Cardiac muscle cell (in vitro differentiated cells and primary cell): ENCODE measurements at places on chromosomes 13 and 19.

GRCh38 chr13:44206434-44206833 lies 167.2 kb upstream of the SERP2 start:
- no peak for DNase-seq

- peak; percentile 75 for DNase-seq
Measured at GRCh38 chr13:26062853-26063444, 11.1 kb upstream of the SHISA2 start.

DNA sequence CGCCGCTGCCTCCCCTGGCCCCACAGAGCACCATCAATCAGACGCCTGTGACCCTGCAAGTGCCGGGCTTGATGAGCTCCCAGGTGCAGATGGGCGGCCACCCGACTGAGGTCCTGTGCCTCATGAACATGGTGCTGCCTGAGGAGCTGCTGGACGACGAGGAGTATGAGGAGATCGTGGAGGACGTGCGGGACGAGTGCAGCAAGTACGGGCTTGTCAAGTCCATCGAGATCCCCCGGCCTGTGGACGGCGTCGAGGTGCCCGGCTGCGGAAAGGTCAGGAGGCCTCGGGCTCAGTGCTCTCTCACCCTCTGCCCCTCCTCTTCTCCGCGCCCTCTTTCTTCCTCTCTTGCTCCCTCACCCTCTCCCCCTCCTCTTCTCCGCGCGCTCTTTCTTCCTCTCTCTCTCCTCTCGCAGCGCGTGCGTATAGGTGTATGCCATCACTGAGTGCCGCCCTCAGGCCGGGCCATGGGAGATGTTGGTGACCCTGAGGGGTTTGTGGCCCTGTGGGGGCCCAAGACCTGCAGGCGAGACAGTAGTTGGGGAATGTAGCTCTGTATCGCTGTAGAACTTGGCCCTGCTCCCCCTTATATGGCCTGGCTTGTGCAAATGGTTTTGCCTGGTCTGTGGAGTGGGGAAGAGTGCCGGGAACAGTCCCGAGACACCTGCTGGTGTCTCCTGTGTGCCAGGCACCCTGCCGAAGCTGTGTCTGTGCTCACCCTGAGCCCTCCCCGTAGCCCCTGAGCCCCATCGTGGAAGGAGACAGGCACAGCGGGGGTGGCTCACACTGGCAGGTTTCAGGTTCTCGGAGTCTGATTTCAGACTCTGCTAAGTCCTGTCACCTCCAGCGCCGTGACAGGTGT lies 5.4 kb upstream of the EPN1 start:
- no peak for DNase-seq

DNA sequence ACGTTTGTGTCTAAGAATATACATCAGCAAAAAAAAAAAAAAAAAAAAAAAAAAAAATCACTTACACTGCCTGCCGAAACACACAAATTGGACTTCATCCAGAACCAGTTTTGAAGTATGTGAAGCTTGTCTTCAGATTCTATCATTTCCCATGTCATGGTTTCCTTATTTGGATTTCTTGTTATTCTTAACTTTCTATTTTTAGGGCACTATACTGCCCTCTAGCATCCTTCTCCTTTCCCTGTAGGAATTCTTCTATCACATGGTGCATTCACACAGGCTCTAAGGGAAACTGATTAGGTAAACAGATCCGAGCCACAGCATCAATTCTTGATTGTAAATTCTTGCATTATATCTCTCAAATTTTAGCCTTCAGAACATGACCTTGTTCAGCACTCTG lies 1507.5 kb downstream of the OLFM4 start:
- DNase-seq, result no peak

DNA sequence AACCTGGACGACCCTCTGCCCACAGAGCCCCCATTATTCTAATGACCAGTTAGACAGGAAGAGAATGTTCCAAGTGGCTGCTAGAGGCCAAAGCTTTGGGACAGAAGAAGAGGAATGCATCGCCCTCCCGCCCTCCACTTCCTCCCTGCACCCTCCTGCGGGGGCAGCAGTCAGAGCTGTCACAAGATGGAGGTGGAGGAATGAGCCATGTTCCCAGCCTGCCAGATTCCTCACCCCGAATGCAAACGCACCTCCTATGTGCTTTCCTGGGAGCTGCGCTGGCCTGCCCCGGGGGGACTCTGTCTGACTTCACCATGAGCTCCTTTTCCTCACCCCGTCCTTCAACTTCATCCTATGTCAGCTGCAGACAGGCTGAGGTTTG lies 1.7 kb downstream of the YJEFN3 start:
- peak; percentile 34 for DNase-seq

DNA sequence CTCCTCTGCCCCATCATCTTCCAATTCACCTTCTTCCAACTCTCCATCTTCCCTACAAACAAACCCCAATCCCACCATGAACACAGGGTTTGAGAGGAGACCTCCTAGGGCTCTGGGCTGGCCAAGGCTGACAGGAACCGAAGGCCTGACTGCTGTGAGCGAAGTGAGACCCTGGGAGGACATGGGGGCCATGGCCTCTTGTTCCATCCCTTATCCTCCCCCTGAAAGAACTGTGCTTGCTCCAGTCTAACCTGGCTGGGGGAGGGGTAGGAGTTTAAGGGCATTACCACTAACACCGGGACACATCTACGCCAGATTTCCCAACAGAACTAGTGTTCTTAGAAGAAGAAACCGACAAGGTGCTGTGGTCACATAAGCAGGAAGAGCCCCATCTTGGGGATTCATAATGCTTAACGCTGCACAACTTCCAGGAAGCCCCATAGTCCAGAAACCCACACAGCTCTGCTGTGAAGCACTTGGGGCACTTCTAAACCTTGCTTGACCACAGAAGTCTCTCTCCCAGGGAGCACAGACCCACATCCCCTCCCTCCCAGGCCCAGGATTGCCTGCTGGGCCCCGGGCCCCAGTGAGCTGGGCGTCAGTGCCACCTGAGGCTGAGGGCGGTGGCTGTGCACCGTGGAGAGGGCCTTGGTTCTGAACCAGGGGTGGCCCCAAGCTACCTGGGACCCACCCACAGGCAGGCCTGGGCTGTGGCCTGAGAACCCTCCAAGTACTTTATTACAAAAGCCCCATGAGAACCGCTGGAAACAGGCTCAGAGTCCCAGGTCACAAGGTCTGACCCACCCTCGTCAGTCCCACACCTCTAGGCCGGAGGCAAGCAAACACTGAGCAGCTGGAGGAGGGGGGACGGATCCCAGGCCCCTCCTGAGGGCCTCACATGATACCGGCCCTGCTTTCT lies 18.8 kb downstream of the ZC3H4 start:
- DNase-seq, result no peak
